HT-29 (cell line): ENCODE measurements at places on chromosomes 6 and 20.

GRCh38 chr6:36657271-36657670 lies 21.2 kb upstream of the CDKN1A start:
- DNase-seq = no peak

DNA sequence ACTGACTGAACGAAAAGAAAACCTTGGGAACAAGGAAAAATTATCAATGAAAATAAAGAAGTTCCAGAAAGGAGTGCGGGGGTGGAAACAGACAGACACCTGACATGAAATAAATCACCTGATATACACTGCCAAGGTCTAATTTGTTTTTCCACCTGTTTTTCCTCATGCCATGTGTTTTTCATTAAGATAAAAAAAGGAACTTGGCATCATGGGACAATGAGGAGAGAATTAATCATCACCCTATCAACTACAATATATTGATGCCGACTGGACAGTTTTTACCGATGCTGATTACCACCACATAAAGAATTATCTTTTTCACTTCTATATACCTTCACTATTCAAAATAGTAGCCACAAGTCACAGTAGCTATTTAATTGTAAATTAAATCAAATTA lies 233.2 kb downstream of the ARHGAP18 start:
- no peak for DNase-seq

DNA sequence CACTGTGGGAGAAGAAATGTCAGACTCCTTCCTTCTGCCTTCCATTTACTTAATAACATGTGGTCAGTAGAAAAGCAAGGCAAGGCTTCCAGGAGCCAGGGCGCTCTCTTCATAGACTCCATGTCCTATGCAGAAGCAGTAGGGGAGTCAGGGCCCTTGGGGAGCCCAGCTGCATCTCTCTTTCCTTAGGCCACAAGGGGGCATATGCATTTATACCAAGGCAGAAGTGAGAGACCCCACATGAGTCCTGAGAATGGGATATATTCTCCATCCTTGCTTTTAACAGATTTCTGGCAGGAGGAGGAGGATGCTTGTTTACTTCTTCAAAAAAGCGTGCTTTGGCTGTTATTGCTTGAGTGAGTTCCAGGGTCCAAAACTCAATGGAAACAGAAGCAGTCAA lies 198.5 kb downstream of the HIVEP2 start:
- peak; percentile 58 for DNase-seq

DNA sequence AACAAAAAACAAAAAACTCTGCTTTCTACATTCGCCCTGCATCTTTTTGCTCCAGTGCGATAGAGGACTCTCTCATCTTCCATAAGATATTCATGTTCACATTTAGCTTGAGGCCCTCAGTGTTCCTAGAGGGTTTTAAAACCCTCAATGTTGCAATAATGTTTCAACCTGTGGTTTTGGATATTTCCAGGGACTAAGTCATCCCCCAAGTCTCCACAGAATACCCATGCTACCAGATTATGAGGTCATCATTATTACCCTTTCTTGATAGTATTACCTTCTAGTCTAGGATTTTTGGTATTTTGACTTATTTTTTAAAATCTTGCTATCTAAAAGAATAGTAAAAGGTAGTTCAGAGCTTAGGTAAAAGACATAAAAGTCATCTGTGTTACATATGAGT lies 480.5 kb upstream of the ID4 start:
- no peak for DNase-seq

GRCh38 chr20:53859684-53860083 lies 210.7 kb downstream of the BCAS1 start:
- DNase-seq = no peak

DNA sequence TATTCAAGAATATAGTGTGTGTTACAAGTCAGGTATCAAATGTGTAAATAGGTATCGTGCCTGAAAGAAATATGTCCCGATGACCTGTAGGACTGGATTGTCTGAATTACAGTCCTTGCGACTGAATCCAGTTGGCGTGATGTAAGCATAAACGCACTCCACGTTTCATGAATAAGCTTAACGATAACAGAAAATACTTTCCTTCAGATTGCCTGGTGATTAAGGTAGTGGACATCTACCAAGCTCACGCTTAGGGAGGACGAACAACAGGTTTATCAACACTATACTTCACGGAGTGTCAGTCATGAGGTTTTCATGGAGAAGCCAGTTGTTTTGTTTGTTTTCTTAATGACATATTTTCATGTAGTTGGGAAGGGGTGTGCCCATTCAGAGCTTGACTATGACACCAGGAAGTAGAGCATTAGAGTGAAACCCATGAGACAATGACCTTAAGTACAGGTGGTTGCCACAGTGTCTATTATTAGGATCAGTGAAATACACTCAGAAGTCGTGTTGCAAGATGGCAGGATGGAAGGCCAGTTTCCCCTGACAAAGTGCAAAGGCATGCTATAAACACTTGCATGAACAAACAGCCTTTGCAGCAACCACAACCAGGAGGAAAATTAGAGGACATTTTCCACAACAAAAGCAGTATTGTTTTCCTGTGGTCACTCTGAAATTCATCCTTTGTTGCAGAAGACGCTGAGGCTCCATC lies 305.8 kb upstream of the PRDM1 start:
- no peak for DNase-seq

GRCh38 chr6:42403831-42404230 lies 47.9 kb downstream of the TRERF1 start:
- no peak for DNase-seq

GRCh38 chr20:32252189-32252588 lies 25.3 kb upstream of the KIF3B start:
- DNase-seq = no peak

- DNase-seq = no peak
Observed at GRCh38 chr6:143402721-143403336, 47.7 kb downstream of the ADAT2 start.

GRCh38 chr20:56893226-56893917 lies 264.3 kb downstream of the TFAP2C start:
- DNase-seq = no peak

DNA sequence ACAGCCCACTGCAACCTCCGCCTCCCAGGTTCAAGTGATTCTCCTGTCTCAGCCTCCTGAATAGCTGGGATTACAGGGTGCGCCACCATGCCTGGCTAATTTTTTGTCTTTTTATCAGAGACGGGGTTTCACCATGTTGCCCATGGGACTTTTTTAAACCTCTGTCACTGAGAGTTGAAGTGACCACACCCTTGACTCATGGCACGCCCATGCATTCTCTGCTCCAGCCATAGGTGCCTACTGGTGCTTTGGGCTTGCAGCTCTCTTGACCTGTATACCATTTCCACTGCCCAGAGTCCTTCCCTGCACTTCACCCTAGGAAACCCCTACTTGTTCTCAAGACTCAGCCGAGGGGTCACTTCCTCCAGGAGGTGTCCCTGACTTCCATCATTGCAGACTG lies 2.4 kb upstream of the SCRT2 start:
- DNase-seq = no peak

DNA sequence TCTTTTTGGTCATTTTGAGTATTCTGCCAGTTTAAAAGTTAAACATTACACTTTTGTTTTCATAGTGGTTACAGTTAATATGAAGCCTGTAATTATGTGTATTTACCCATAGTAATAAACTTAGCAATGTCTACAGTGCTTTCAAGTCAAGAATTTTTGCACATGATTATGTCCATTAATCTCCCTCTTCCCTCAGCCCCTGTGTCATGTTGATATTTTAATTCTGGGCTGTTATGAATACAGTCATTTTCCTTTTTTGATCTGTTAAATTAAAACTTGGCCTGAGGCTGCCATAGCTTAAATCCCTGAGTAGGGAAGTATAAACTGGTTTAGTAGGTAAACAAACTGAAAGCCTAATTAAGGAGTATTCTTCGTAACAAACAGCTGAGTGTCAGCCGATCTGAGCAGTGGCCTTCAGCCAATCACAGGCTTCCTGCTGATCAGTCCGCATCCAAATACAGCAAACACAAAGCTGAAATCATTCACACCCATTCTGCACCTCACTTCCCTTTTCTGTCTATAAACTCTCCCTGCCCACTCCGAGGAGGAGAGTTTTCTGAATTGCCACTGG lies 9.5 kb upstream of the SFT2D1 start:
- DNase-seq = peak; percentile 12

DNA sequence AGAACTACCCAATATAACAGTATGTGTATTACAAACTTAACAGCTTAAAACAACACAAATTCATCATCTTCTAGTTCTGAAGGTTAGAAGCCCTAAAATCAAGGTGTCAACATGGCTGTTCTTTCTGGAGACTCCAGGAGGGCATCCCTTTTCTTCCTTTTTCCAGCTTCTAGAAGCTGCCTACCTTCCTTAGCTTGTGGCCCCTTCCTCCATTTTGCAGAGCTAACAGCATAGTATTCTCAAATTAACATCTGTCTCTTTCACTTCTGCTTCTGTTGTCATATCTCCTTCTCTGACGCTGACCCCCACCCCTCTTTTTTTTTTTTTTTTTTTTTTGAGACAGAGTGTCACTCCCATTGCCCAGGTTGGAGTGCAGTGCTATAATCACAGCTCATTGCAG lies 52.8 kb upstream of the AKIRIN2 start:
- no peak for DNase-seq

- no peak for DNase-seq
Observed at GRCh38 chr6:52301326-52301725, 16.8 kb upstream of the MCM3 start.

GRCh38 chr6:33312361-33313104 lies 1.3 kb downstream of the TAPBP start:
- DNase-seq = peak; percentile 78

GRCh38 chr6:165167861-165168260 lies 141.5 kb downstream of the C6orf118 start:
- no peak for DNase-seq

DNA sequence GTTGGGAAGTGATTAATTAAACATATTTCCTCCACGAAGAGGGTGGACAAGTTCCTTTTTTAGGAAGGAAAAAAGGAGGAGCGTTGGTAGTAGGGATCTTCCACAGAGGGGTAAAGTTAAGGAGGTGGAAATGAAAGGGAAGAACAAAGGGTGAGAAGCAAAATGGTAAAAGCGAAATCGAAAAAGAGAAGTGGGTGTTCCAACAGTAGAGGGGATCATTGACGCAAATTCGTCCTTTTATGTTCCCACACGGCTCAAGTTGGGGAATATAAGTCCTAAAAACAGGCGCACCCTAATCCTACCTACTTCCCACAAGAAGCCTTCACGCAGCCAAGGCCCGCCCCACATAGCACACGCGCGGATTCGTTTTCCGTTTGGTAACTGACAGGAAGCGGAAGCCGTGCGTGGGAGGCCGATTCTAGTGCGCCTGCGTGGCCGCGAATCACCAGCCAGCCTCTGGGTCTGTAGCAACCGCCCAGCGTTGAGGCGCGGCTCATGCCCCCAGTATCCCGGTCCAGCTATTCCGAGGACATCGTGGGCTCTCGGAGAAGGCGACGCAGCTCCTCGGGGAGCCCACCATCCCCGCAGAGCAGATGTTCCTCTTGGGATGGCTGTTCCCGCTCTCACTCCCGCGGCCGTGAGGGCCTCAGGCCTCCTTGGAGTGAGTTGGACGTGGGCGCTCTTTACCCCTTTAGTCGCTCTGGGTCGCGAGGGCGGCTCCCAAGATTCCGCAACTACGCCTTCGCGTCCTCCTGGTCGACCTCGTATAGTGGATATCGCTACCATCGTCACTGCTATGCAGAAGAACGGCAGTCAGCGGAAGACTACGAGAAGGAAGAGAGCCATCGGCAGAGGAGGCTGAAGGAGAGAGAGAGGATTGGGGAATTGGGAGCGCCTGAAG lies at the start of gene NKAPL:
TSS of gene NKAPL (plus strand) at position 421 of the 901 bp plus-strand sequence. CDS start at position 496, 75 bp downstream.
- no peak for DNase-seq

DNA sequence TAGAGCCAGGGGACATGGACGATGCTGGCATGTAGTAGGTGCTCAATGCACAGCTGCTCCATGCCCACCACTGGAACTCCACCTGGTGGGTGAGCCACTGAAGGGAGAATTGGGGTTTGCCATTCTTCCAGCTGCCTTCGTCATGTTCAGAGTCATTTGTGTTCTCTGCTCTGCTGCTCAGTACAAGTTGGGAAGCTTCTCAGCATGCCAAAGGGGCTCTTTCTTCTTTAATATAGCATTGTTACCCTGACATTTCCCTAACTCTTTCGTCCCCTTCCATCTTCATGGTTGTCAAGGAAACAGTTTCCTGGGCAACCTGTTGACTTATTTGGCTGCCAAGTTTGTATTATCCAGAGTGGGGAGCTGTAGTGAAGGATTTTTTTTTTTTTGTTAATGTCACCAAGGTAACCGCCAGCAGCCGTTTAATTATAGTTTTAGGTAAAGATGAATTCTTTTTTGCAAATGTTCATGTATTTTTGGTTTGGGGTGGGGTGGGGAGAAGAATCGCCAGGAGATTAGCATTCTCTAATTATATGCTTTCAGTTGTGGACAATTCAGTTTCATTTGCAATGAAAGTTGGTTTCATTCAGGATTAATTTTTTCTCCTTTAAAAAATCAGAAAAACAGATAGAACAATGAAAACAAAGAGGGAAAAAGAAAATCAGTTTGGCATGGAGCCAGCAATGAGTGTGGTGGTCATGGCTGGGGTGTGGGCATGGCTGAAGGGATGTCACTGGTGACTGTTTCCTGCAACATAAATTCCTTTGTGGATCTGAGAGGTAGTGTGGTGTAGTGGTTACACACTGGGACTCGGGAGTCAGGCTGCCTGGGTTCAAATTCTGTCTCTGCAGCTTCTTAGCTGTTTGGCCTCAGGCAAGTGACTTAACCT lies 73.0 kb upstream of the KCNG1 start:
- DNase-seq = peak; percentile 49

DNA sequence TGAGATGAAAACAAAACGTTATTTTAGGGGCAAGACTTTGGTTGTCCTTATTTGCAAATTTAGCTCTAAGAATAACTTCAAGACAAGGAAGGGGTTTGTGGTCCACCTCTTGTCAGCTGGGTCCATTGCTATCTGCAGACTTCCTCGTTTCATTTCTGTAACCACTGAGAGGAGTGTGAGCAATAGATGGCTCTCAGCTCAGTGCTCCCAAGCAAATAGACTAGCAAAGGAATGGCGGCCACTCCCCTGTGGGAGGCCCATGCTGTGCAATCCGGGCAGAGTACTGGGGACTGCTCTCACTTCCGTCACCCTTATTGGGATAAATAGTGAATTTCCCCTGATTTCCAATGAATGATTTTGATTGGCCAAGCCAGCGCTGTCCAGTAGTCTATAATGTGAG lies 176.6 kb downstream of the ZDHHC14 start:
- DNase-seq = no peak

DNA sequence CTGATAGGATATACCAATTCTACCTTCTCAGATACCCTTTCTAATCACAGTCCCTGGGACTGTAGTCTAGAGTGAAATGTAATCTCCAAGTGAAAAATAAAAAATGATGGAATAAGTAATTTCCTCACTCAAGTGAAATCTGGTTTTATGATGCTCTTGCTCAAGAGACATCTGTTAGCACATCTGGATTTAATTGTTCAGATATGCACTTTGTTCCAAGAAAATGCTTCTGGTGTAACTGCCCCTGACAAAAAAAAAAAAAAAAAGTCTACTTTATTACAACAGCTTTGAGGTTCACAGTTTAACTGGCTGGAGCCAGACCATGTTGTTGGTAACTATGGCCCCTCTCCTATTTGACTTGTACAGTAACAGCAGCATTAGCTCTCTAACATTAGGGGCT lies 251.8 kb downstream of the BTBD9 start:
- DNase-seq = no peak

GRCh38 chr6:142326540-142326939 lies 24.7 kb downstream of the ADGRG6 start:
- DNase-seq = no peak
